ENCODE measurements at places on chromosomes 5 and 9. TPM values are rescaled to one million over a fixed set of nuclear protein-coding genes. Genes with fewer than 3 reads are reported as not detected.

Gene PCSK1
- total RNA-seq, result not detected

Gene PIP5K1B
- total RNA-seq, result under 0.01 TPM

Gene FABP6
- total RNA-seq, result not detected

Gene SLC25A25
- total RNA-seq, result 24.1 TPM

Gene PCDHGA10
- total RNA-seq, result 10.2 TPM

Gene PCDHB2
- total RNA-seq, result 4.6 TPM

Gene ARHGEF39
- 0.66 TPM for total RNA-seq

Gene CDH18
- not detected for total RNA-seq

Gene PKD2L2
- 0.26 TPM for total RNA-seq

Gene ADAMTS16
- 0.17 TPM for total RNA-seq

Gene PARP8
- 24.6 TPM for total RNA-seq

Gene SCGB3A2
- total RNA-seq, result not detected

Gene BARHL1
- not detected for total RNA-seq

All from fibroblast of lung (primary cell).